ENCODE measurements at places on chromosomes 3 and 15.

GRCh38 chr15:69342460-69343076 lies 43.9 kb downstream of the PAQR5 start:
- no peak for DNase-seq

DNA sequence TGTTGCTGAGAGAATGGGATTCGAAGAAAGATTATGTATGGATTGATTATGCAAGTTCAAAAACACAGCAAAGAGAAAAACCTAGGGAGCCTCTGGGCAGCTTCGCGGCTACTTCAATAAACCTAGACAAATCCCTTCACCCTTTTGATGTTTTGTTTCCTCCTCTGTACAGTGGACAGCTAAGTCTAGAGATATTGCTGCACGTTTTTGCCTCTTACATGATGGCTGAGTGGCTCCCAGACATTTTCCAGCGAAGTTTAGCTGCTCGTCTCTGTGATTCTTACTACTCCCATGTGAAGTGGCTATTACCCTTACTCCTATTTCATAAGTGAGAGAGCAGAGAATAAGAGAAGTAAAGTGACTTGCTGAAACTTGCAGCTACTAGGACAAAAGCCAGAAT lies 695.0 kb upstream of the GRM7 start:
- DNase-seq = no peak

- no peak for DNase-seq
These were observed 9.3 kb downstream of the GRAMD1C start for GRCh38 chr3:113847664-113848461.

- peak; percentile 79 for DNase-seq
These were observed 1.5 kb upstream of the SLC24A5 start for GRCh38 chr15:48119277-48119676.

DNA sequence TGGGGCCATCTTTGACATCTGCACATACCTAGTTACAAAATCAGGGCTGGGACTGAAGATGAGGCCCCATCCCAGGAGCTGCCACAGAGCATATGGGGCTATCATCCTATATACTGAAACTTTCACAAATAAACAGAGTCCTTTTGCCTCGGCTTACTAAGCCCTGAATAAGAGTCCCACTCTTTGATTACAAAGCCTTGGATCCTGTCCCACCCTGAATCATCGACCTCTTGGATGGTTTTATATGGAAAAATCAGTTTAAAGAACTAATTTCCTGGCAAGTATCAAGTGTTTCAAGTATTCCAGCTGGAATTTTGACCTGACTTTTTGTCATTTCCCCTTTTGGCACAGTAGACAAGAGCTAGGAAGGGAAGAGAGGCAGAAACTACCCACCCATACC lies 331.3 kb upstream of the FRG2C start:
- DNase-seq = no peak

- no peak for DNase-seq
These were observed 475 bp downstream of the EIF4E3 start for GRCh38 chr3:71724584-71725270.

DNA sequence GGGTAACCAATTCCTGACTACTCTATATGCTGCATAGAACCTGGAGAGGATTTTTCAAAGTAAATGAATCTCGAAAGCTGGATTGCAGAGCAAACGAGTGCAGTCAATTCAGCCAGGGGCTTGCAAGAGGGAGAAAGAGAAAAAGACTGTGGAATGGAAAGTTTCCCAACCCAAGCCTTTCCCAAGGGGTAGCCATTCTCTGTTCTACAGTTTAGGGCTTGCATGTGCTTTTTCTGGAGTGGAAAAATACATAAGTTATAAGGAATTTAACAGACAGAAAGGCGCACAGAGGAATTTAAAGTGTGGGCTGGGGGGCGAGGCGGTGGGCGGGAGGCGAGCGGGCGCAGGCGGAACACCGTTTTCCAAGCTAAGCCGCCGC lies 511 bp upstream of the RARB start:
- no peak for DNase-seq

GRCh38 chr15:92580933-92581445 lies 74.6 kb downstream of the FAM174B start:
- no peak for DNase-seq

GRCh38 chr3:19248143-19248542 lies 99.8 kb downstream of the KCNH8 start:
- DNase-seq = no peak

DNA sequence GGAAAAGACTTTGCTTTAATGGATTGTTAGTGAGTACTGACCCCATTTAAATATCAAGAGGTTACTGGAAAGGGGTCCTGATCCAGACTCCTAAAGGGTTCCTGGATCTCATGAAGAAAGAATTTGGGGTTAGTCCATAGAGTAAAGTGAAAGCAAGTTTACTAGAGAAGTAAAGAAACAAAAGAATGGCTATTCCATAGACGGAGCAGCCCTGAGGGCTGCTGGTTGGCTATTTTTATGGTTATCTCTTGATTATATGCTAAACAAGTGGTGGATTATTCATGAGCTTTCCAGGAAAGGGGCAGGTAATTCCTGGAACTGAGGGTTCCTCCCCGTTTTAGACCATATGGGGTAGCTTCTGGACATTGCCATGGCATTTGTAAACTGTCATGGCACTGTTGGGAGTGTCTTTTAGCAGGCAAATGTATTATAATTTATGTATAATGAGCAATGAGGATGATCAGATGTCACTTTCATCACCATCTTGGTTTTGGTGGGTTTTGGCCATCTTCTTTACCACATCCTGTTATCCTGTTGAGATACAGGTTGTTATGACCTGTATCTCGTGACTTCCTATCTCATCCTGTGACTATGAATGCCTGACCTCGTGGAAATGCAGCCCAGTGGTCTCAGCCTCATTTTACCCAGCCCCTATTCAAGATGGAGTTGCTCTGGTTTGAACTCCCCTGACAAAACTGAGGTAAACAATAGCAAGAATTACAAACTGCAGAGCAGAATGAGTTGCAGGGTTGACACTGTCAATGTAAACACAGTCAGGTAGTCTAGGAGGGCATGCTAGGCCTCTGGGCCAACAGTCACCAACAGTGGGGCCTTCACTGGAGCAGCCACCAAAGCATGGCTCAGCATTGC lies 10.3 kb upstream of the GPR160 start:
- no peak for DNase-seq

GRCh38 chr15:26421065-26421464 lies 351.8 kb downstream of the GABRB3 start:
- DNase-seq = no peak

- DNase-seq = no peak
These were observed 18.4 kb upstream of the EMC3 start for GRCh38 chr3:10004960-10005564.

DNA sequence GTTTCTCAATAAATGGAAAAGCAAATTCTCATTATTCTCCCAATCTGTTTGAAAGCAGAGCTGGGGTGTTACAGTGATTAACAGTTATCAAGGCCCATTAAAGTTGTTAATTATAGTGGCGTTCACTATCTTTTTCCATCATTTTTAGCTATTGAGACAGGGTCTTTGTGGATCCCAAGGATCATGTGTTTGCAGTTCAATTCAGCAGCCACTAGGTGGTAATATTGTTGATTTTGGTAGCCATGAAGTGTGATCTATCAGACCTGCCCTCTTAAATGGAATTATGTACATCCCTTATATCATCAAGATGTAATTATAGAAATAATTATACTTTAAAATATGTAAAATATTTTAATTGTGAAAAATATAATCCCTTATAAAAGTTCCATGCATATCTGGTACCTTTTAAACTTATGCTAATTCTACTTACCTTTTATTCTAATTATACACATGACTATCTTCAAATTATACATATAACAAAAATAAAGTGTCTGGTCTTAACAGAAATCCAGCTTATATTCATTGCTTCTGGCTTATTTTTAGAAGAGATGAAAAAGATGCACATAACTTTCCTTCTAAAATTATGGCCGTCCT lies 126.4 kb downstream of the GREM1 start:
- no peak for DNase-seq

DNA sequence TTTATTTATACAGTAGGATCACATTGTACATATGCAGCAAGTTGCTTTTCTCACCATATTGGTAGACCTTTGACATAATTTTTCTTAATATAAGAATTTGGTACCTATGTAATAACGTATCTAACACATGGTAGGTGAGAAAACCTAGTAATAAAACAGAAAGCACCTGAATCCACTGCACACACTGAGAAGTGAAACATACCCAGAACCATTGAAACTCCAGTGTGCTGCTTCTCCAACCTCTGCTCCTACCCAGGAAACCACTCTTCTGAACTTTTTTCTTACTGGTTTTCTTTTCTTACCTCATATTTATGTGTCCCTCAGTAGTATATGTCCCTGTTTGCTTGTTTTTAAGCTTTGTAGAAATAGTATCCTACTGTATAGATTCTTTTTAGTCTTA lies 293.0 kb downstream of the UBE2E2 start:
- DNase-seq = no peak

DNA sequence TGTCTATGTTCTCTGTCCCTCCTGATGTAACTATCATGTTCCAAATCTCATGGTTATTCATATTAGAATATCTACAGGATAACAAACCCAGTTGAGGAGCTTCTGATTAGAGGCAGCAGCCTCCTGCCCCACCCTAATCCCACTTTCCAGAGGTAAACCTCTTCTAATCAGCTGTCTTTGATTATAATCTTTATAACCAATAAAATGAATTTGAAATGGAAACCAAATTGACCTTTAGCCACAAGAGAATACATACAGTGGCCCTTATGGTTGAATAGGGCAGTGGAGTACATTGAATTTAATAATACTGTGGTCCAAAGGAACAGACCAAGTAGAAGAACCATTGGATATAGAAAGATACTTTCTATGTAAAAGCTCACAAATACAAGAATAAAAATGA lies 281.3 kb upstream of the UMPS start:
- DNase-seq = no peak

Data from foreskin melanocyte (primary cell).